ENCODE measurements at places on chromosomes 2 and 18.

DNA sequence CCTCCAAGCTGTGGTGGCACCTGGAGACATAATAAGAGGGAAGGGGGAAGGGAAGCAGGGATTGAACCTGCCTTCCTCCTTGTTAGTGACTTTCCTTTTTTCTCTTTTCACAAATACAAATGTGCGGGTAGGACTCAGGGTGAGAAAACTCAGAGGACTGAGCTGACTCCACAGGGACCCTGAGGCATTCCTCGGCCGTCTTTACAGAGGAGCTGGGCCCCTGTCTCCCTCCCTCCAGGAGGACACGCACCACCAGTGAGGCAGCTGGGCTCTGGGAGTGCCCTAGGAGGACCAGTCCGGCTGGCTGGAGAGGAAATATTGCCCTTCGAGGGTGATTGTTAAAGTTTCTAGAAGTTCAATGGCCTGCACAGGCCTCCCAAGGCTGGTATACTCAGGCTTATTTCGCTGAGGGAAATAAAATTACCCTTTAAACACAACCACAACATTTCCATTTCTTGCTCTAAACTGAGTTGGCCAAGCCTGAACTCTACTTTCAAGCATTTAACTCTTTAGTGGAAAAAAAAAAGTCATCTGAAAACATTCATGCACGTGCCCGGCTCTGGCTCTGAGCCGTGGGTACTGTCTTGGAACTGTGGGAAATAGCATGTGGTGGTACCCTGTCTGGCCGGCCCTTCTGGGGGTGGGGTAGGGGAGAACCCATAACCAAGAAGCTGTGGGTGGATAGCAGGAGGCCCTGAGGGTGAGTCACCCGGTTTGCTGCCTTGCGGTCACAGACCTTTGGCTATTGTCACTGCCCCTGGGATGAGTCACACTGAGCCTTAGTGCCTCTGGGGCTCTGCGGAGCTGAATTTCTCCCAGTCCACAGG lies 116.0 kb downstream of the COPS8 start:
- DNase-seq, result no peak

DNA sequence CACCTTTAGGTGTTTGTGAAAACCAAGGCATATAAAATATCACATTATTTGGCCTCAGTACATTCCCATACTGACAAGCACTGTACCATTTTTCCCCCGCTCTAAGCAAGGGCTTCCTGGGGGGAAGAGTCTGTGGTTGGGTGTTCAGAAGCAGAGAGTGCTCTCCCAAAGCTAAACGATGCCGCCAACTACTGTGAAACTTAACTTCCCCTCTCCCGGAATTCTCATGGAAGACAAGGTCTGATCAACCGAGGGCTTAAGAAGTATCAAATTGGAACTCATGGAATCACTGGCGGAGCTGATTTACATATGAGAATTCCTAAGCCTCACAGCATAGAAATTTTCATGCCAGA lies 433 bp upstream of the MFF start:
- DNase-seq, result no peak

DNA sequence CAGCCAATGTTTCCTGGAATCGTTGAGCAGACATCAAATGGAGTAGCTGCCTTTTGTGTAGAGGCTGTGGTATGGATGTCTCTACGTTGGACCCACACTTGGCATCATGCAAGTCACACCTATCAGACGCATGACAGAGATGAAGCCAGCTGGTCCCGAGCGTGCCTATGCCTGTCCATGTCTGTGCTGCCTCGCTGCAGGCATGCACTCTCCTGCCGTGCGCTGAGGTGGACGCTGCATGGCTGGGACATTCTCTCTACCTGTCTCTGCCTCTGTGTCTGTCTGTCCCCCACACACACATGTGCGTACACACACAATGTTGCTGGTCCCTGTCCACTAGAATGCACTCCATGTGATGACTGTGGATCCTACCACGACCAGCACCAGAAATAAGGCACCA lies 514.2 kb upstream of the MYT1L start:
- no peak for DNase-seq

DNA sequence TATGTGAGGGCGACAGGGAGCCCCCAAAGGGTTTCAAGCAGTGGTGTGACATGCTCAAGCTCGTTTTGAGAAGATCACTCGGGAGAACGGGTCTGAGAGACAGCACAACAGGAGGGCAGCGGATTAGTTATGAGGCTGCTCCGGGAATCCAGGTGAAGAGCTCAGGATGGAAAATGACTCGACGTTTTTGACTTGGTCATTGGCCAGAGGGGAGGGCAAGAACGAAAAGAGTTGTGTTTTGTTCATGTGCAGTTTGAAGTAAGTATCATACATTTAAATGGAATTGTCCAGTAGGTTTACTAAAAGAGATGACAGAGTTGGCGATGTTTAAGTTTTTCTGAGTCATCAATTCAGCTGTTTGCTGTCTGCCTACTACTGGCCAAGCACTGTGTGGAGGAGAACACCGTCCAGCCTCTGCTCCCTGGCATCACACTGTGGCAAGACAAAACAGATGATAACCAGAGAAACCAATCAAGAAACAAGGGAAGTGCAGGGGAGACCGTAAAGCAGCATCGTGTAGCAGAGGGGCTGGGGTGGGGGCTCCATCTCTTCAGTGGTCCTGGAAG lies 25.3 kb upstream of the ANXA4 start:
- no peak for DNase-seq

GRCh38 chr2:66110608-66111007 lies 324.3 kb upstream of the MEIS1 start:
- DNase-seq, result no peak

DNA sequence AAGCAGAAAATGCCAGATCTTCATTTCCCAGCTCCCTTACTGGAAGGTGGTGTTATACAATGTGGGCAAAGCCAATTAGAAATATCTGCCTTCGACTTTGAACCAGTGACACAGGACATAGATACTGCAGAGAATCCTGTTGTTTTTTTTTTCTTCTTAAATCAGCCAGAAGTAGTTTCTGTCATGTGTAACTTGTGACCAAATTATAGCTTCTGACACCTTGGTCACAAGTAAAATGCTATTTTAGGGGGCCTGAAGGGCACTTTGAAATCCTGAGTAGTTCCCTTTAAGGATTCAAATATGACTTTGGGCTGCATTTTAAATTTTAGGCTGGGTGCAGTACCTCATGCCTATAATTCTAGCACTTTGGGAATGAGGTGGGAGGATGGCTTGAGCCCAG lies 89.0 kb upstream of the TLK1 start:
- no peak for DNase-seq

DNA sequence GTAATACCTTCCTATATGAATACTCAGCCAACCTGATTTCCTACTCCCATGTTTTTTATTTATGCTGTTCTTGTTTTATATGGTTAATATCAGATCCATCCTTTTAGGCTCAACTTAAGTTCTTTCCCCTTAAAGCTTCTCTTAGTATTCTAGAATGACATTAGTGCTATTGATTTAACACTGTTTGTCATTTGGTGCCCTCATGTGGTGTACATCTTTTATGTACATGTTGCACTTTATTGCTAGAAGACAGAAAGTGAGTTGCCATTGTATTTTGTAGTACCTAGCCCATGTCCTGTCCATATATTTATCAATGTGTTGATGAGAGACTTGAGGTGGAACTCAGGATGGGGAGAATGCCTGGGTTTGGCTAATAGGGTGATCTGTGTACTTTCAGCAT lies 2.5 kb downstream of the HTRA2 start:
- peak; percentile 66 for DNase-seq

GRCh38 chr2:127275356-127275755 lies 18.6 kb downstream of the ERCC3 start:
- DNase-seq, result no peak

DNA sequence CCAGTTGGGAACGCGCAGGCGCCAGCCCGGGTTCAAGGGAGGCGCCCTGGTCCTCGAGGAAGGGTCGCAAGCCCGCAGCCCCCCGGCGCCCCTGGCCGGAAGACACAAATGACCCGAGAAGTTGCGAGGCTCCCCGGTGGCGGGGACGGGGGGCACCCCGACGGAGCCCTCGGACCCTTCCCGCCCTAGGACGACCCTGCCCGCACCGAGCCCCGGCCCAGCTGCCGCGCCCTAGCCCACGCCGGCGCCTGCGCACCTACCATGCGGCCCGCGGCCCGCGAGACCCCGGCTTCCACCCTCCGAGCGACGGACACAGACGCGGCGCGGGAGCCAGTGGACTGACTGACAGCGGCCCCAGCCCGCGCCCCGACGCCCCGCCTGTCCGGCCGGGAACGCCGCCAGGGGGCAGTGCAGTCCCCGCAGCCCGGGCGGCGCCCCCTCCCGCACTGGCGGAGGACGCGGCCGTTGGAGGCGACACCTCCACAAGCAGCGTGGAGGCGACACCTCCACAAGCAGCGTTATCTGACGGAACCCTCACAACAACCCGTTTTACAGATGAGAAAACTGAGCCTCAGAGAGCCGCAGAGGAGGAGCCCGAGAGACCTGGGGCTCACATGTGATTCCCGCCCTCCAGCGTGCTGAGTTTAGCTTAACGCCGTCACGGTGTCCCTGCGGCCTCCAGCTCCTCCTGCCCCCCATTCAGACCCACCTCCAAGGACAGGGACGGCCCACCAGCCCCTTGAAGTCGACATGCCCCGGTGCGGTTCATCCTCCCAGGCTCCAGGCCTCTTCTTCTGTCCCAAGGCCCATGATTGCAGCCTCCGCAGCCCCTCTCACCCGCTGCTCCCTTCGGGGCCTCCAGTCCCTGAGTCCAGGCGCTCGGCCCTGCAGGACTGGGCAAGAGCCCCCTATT lies at the start of gene NMUR1:
NMUR1 (minus strand) TSS at position 347 of the 913 bp plus-strand sequence; CDS start at position 263, 84 bp downstream.
- peak; percentile 78 for DNase-seq

- no peak for DNase-seq
These were observed 25.4 kb upstream of the CNTNAP5 start for GRCh38 chr2:123999681-124000080.
